Stimulated activated CD4-positive, alpha-beta T cell treated with anti-CD3 and anti-CD28 coated beads, Interleukin-12 subunit alpha, Interleukin-12 subunit beta, amount 100 ng/mL, for 48 hours (primary cell): ENCODE measurements at places on chromosomes 6 and 20.

- DNase-seq: no peak
These were observed 63.2 kb downstream of the OLIG3 start for GRCh38 chr6:137430954-137431353.

GRCh38 chr6:149864578-149865535 is 698 bp upstream of the LRP11 start:
- DNase-seq: no peak

- DNase-seq: no peak
These were observed 65.6 kb downstream of the ADNP start for GRCh38 chr20:50865591-50865990.

DNA sequence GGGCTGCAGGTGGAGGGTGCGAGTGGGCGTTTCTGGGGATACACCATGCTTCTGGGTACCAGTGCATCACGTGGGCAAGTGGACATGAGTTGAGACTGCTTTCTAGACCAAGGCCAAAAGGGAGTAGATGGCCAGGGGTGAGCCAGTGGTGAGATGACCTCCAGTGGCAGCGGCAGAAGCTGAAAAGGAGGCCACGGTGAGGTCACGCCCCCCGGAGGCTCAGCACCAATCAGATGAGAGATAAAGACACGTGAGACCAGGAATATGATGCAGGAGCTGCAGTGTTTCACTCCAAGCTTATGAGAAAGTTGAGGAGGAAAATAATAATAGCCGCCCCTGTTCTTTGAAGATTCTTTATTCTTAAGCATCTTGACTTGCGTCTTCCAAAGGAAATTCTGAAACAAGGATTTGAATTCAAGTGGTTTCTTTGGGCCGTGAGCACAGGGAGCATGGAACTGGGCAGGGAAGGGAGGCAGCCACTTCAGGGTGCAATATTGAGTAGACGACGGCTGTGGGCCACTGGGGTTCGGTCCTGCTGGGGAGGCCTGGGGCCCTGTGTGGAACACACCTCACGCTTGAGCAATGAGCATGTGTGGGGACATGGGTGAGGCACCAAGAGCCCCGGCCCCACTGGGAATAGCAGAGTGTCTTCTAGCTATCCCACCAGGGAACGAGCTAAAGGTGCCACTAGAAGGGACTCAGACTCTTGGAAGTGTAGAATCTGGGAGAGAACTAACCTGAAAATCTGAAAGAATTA is 156.7 kb upstream of the LRFN2 start:
- DNase-seq: no peak

DNA sequence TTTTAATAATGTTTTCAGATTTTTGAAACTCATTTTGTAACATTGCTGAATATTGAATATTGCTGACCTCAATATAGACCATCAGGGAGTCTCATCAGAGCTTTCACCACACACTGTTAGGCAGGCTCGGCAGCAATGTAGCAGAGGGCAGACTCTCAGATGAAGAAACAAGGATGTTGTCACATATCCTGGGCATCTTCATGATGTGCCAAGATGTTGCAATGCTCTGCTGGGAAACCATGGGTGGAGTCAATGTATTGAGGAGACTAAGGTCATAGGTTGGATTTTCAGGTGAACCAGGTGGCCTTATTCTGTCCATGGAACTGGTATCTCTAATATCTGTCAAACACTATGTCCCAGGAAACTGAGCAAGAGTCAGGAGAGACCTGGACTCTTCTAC is 27.3 kb downstream of the NR2E1 start:
- no peak for DNase-seq

GRCh38 chr6:11820821-11821220 is 42.2 kb upstream of the ADTRP start:
- DNase-seq: no peak

DNA sequence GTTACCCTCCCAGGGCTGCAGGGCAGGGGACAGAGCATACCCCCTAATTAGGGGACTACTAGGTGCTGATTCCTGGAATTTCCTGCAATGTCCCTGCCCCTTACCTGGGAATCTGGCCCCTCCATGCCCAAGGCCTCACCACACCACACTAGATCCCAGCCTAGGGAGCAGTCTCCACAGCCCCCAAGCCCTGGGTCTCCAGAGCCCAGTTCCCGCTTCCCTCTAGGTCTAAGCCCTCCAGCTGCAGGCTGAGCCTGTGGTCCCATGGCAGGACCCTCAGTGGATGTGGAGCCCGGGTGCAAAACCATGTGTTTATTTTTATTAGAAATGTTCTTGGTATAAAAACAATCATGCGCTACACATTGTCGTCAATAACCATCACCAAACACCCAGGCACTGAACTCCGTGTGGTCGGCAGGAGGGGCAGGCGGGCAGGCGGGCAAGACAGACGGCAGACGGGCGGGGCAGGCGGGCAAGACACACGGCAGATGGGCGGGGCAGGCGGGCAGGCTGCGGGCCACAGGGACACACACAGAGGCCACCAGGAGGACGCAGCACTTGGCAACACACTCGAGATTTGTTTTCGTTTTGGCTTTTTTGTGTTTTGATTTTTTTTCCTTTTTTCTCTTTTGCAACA is 124.2 kb downstream of the GRM4 start:
- DNase-seq: no peak
